ENCODE measurements at places on chromosomes 2 and 18. TPM values are rescaled to one million over a fixed set of nuclear protein-coding genes. Genes with fewer than 3 reads are reported as not detected.

GRCh38 chr2:50719837-50720696, 311.9 kb downstream of the NRXN1 start:
- no peak for DNase-seq

GRCh38 chr2:157404363-157404762, 39.5 kb downstream of the CYTIP start:
- DNase-seq = no peak

GRCh38 chr2:54529935-54530334, 73.8 kb downstream of the SPTBN1 start:
- DNase-seq = no peak

- DNase-seq = no peak
These were observed 168.6 kb downstream of the SLC8A1 start for GRCh38 chr2:40283111-40283909.

GRCh38 chr2:37918742-37919186, 6.3 kb upstream of the RMDN2 start:
- DNase-seq = no peak

TTN gene
- total RNA-seq = under 0.01 TPM

- DNase-seq = no peak
These were observed 118.9 kb downstream of the ZNF236 start for GRCh38 chr18:76941284-76941683.

ZNF804A gene
- 0.41 TPM for total RNA-seq

DNA sequence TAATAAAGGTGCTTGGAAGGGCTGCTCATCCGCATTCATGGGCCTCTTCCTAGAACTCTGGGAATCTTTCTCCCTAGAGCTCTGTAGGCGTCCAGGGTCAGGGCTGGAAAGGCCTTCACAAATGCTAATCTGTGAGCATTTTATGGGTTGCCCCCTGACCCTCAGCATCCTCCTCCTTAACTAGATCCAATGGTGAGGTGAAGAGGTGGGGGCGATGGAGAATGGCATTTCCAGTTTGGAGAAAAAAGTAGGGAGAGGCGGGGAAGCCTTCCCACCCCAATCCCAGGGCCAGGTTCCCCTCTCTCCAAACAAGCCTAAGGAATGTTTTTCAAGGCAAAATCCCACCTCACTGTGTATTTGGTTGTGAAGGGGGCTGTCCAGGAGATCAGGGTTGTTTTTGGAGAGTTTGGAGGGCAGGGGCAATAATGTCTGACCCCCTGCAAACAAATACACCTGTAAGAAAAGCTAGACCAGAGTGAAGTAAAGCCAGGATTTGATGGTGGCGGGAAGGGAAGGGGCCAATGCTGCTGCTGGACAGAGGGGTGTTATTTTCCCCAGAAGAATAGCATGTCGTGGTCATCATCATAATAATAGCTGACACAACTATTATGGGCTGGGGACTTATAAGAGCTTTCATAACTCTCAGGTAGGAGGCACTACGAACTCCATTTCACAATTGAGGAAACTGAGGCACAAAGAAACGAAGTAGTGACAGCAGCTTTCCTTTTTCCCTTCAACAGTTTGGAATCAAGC, 1.4 kb upstream of the MYCN start:
- no peak for DNase-seq

DNA sequence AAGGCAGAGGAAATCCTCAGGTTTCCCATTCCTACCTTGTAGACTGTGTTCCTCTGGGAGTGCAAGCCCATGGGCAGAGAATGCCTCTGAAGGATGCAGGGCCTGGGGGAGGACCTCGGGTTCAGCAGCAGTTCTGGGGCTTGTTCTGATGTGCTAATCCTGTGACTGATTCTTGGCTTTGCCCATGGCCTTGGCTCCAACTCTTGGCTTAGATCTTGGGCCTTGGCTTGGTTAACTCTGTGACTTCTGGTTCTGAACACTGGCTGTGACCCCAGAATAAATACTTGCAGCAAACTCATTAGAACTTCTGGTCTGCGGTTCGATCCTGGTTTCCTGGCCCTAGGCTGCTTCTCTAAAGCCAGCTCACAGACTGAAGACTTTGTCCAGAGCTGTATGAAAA, 366.9 kb upstream of the ZEB2 start:
- no peak for DNase-seq

DNA sequence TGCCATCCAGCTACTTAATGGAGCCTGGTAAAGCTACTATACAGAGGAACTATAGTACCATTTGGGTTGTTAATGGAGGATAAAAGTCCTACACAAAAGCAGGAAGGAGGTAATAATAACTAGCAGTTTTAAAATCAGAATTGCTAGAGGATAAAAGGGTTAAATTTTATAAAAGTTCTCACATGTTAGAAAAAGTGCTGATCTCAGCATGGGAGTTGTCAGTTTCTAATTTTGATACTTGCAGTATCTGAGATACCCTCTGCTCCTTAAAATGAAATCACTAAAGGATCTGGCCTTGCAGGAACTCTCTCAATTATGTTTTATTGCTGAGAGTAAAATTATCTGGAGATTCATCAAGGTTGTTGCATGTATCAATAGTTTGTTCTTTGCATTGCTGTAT, 272.2 kb upstream of the GYPC start:
- DNase-seq = no peak

UNC80 gene
- 2.8 TPM for total RNA-seq

GRCh38 chr18:40375837-40376236, 1579.2 kb upstream of the PIK3C3 start:
- no peak for DNase-seq

- no peak for DNase-seq
These were observed 587 bp downstream of the MEIS1 start for GRCh38 chr2:66435549-66435875.

CIAO1 gene
- 91.1 TPM for total RNA-seq

DNA sequence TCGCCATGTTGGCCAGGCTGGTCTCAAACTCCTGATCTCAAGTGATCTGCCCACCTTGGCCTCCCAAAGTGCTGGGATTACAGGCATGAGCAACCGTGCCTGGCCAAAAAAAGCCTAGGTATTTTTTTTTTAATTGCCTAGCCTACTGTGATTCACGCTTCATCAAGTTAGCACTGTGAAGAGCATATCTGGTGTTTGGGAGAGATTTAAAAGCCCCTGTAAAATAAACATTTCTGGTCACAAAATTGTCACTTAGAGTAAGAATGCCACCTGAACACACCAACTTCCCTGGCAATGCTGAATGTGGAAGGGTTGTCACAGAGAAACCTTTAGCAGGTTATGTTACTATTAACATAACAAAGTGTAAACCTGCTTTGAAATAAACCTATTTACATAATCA, 39.7 kb upstream of the CHAC2 start:
- DNase-seq = no peak

DNA sequence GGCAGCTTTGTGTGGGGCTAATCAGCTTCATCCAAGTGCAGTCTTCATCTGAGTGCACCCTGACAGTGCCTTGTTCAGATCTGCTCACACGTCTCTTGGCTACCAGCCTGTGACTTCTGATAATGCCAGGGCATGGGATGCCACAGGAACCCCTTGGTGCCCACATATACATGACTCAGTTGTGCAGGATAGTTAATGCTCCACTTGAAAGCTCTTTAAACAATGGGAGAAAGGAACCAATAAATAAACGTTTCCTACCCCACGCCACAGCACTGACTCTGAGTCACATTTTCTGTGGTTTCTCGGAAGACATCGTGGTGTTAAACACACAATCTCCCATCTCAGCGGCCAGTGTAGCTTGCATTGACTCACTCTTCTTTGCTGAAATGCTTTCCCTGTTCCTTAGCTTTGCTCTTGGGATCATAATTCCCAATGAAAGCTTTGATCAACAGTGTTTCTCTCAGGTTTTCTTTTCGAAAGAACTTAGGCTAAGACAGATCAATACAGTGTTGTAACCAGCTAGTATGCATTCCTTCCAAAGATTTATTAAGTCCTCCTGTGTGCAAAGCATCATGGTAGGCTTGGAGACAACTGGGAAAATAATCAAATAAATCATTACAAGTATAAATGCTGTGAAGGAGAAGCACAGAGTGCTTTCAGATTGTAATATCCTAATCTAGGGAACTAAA, 142.0 kb downstream of the COPS8 start:
- DNase-seq = no peak

DNA sequence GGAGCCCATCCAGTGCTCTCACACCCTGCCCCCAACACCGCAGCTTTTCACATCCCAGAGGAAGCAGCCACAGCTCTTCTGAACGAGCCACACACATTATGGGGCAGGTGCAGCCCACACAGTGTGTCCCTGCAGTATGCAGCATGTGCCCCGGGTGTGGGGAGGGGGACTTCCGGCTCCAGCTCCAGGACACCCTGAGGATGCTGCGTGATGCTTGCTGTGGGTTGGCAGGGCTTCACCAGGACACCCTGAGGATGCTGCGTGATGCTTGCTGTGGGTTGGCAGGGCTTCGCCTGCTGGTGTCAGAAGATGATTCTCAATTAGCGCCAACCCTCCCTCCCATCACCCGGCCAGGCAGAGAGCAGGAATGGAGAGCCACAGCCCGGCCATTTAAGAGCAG, 193.9 kb downstream of the EIPR1 start:
- no peak for DNase-seq

AP1S3 gene
- total RNA-seq = 5.0 TPM

CRYGD gene
- not detected for total RNA-seq

GRCh38 chr2:187008111-187008510, 159.1 kb upstream of the ZSWIM2 start:
- no peak for DNase-seq

NYAP2 gene
- total RNA-seq = 0.36 TPM

NEURL3 gene
- total RNA-seq = not detected

TMEM169 gene
- 34.8 TPM for total RNA-seq

GRCh38 chr18:55763298-55763697, 175.3 kb upstream of the TCF4 start:
- DNase-seq = no peak

GRCh38 chr2:186702501-186702900, 8.6 kb downstream of the FAM171B start:
- no peak for DNase-seq

GRCh38 chr2:28764909-28765711, 13.5 kb downstream of the PPP1CB start:
- DNase-seq = no peak

GRCh38 chr2:43559391-43560230, 36.2 kb downstream of the THADA start:
- DNase-seq = no peak

SKOR2 gene
- 1.4 TPM for total RNA-seq

- DNase-seq = no peak
These were observed 15.7 kb upstream of the CEP192 start for GRCh38 chr18:12975488-12975887.

NHEJ1 gene
- total RNA-seq = 26.8 TPM

Measured in neural crest cell (in vitro differentiated cells).